ENCODE measurements at places on chromosomes 4 and X.

- no peak for DNase-seq
Observed at GRCh38 chr4:67083496-67083895, 461.8 kb downstream of the CENPC start.

GRCh38 chr4:4847011-4847410 is 12.5 kb upstream of the MSX1 start:
- DNase-seq = peak; percentile 81

GRCh38 chr4:38581426-38582106 is 82.4 kb upstream of the KLF3 start:
- no peak for DNase-seq

DNA sequence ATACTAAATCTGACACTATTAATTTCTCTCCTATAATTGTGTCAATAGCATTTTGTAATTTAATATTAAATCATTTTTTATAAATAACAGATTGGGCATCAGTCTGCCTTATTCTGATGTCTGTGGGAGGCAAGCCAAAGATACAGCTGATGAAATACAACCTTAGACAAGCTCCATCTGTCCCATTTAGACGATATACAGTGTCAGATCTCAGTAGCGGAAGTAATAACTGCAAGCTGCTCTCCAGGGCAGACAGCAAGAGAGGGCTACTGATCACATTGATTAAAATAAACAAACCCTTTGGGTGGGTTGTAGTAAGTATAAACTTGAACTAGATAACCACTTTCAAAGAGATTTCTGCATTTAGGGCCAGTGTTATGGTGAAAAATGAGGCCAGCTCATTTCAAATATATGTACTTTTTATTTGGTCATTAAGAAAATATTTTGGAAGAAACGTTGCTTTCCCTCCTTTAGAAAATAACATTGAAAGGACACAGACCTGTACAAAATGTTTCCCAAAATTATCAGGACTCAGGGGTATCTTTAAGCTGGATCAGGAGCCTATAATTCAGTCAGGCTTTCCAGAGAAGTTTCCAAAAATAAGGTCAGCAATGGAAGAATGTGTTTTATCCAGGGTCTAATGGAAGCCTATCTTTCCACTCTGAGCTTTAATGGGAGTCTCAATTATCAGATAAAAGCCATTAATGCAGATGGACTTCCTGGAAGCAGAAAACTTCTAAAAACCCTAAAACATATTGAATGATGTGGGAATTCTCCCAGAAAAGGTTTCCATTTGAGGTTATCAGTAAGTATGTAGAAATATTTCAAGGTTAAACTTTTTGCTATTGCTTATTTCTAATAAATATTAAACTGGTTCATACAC is 1028.8 kb upstream of the IGFBP7 start:
- no peak for DNase-seq

GRCh38 chr4:80926891-80927290 is 103.6 kb upstream of the BMP3 start:
- no peak for DNase-seq

DNA sequence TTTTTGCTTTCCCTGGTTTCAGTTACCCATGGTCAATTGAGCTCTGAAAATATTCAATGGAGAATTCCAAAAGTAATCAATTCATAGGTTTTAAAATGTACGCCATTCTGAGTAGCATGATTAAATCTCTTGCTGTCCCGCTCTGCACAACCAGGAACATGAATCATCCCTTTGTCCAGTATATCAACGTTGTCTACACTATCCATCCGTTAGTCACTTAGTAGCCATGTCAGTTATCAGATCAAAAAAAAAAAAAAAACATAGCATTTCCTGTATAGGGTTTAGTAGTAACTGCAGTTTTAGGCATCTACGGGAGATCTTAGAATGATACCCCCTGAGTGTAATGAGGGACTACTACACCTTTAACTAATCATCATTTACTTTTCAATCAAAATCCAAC is 15.1 kb downstream of the LAMP2 start:
- DNase-seq = no peak

- no peak for DNase-seq
Observed at GRCh38 chr4:11715753-11716521, 287.2 kb upstream of the HS3ST1 start.

DNA sequence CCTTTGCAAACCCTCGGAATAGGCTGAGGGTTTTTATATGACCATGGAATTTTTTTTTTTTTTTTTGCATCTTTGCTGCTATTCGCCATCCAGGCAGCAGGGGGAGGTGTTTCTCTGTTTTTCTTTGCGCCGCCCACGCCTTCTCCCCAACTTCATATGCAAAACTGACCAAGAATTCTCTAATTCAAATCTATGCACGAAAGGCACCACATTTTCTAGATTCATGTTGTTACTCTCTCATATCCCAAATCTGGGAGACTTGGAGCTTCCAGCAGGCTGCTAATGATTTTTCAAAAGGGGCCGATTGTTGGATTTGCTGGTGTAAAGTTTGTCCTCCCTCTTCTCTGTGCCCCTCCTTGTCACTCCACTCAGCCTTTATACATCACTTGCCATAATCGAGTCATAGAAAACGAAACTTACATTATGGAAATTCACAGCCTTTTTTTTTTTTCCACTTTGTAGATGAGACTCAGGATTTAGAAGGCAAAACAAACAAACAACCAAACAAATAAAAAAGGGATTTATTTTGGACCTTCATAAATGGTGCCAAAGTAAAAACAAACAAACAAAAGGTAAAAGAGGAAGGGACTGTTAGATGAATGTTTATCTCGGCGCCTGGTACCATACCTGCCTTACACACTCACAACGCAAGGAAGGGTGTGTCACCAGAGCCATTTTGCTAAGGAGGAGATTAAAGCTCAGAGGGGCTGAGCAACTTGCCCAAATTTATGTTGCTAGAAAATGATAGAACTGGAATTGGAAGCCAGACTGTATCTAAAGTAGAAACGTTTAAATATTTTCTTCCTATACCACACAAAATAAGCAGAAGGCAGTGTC is 29.3 kb upstream of the BOD1L1 start:
- no peak for DNase-seq

- no peak for DNase-seq
Observed at GRCh38 chr4:68271851-68272357, 26.4 kb upstream of the TMPRSS11B start.

GRCh38 chr4:142547974-142548373 is 298.1 kb downstream of the INPP4B start:
- no peak for DNase-seq

GRCh38 chr4:87975466-87975865 is at the start of gene SPP1:
Gene SPP1 (plus strand): TSS chr4:87975714. CDS start chr4:87976896, 1,182 bp downstream.
- no peak for DNase-seq

- DNase-seq = no peak
Observed at GRCh38 chr4:54843106-54843505, 185.3 kb downstream of the KIT start.

DNA sequence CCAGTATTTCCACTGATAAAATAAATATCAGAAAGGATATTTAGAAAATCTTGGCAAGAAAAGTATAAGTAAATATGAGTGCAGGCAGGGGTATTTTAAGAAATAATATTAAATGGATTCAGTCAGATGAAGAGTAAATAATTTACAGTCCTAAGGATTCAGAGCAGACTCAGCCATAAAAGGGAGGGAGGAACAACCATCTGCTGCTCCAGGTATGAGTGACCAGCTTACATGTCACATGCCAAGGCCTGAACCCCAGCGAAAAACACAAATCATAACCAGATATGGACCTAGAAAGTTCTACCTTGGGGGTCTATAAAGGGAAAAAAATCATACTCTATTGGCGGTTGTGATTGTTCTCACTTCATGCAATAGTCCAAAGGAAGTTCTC is 166.8 kb downstream of the COL4A6 start:
- DNase-seq = no peak

GRCh38 chr4:142447009-142447408 is 399.1 kb downstream of the INPP4B start:
- DNase-seq = no peak

DNA sequence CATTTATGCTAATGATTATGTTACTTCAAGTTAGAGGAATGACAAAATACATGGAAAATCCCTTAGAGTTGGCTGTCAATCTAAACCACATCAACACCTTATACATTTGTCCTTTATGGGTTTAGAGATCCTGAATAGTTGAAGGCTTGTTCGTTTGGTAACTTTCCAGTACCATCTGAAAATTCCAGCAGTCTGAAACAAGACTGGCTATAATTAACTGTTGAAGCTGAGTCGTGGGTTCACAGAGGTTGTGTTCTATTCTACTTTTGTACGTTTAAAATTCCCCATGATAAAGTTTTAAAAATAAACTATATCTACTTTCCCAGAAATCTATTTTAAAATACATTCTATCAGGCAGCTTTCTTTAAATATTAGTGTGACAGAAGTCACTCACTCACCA is 73.0 kb downstream of the USP46 start:
- no peak for DNase-seq

DNA sequence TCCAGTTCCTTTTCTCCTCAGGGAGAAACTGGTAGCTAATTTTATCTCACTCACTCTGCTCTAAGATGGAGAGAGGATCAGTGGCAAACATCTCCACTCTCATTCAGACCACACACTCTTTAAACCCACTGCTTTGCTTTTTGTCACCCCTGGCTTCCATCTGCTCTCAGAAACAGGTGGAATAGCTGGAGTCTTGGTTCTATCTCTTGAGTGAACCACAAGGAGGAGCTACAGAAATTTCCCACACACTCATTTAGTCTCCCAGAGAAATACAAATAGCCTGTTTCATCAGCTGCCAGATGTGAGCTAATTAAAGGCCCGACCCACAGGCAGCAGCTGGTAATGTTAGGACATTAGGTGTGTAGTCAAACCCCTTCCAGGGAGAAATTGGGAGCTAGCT is 96.6 kb downstream of the STPG2 start:
- DNase-seq = no peak

DNA sequence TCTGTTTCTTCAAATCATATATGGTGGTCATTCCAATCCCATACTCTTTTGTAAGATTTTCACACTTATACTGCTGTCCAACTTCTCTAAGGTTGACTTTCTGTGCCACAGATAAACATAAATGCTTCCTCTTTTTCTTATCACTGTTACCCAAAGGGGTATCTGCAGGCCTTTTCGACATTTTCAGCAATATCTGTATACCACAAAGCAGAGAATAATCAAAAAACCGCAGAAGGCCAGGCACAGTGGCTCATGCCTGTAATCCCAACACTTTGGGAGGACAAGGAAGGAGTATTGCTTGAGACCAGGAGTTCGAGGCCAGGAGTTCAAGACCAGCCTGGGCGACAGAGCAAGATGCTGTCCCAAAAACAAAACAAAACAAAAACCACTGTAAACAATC is 3.1 kb upstream of the RFC1 start:
- no peak for DNase-seq

- no peak for DNase-seq
Observed at GRCh38 chrX:68179355-68179754, 253.9 kb downstream of the OPHN1 start.

DNA sequence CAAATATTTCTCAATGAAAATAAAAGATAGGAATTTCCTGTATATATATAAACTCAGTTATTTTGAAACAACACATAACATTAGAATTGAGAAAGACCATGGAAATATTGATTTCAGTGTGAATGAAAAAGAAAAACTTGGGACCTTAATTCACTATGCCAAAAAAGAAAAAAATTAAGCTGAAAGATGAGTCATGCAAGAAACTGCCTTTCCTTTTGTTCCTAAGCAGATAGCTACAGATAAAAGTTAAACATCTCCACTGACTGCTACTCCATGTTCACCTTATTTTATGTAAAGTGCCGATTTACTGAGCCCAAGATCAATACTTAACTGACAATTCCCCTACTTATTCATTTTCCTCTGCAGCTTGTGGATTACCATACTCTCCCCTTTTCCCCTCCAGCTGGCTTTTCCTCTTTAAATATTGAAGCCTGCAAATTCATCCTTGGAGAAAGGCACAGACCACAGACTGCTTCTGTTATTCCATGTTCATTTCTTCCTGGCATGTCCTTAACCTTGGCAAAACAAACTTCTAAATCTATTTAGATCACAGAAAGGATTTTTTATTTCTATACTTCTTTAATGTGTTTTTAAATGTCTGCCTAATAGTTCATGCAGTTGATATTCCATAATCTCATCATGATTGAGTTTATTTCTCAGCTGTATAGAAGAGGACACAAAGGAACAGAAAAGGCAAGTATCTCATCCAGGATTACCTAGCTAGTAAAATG is 40.5 kb upstream of the YTHDC1 start:
- DNase-seq = no peak

DNA sequence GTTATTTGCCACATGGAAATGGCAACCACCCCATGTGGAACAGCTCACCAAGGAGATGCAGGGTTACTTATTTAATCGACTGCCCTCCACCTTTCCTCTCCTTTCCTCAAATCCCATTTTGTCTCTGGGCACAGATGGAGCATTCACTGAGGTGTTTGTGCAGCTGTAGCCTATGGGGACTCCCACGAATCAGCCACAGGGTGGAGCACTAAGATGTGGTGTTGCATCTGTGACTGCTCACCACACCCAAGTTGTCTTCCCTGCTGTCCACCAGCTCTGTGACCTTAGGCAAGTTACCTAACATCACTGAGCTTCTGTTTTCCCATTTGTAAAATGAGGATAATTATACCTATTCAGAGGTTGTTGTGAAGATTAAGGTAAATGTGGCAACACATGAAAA is 252.4 kb upstream of the CPEB2 start:
- DNase-seq = no peak

DNA sequence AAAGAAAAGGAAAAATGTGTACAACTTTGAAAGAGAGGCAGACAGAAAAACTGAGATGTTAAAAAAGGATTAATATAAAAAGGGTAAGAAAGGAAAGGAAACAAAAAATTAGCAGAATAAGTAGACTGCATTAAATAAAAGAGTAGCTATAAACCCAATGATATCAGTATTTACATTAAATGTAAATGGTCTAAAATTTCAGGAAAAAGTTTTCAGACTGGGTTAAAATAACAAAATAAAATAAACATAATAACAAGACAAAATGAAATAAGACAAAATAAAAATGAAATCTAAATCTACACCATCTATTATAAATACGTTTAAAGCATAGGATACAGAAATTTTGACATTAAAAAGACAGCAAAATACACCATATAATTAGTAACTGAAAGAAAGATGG is 199.0 kb downstream of the HTR2C start:
- no peak for DNase-seq

- DNase-seq = no peak
Observed at GRCh38 chr4:86357608-86358007, 2.2 kb downstream of the MAPK10 start.

DNA sequence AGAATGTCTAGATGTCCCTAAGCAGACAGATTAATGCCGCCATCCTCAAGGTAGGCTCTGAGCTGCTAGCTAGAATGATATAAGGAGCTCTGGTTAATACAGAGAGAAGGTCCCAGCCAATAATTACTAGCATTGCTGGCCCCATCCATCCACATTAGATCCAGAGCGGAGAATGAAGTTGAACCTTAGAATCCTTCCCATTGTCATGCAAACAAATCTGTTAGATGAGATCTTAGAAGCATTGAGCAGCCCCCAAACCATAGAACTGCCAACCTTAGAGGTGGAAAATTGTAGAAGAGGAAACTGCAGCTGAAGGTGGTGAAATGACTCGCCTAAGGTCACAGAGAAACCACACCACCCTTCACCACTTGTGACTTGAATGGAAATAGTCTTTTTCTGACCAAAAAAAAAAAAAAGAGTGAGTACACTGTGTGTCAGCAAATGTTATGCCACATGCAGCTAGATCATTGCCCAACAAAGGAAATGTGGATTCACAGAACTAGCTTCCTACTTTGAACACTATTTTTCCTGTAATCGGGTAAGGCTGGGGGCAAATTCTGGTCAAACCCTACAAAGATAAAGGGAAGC is 162.1 kb downstream of the SMIM20 start:
- no peak for DNase-seq

- DNase-seq = no peak
Observed at GRCh38 chrX:44675362-44676024, 132.8 kb upstream of the FUNDC1 start.
